ENCODE measurements at places on chromosomes 3 and 15.
A peak's percentile ranks its signal among the peaks of the same experiment; 100 is the strongest.

GRCh38 chr3:37155782-37156181 lies 18.6 kb downstream of the LRRFIP2 start:
- DNase-seq, result no peak

GRCh38 chr3:95265129-95265528 lies 1202.3 kb downstream of the NSUN3 start:
- DNase-seq, result no peak

DNA sequence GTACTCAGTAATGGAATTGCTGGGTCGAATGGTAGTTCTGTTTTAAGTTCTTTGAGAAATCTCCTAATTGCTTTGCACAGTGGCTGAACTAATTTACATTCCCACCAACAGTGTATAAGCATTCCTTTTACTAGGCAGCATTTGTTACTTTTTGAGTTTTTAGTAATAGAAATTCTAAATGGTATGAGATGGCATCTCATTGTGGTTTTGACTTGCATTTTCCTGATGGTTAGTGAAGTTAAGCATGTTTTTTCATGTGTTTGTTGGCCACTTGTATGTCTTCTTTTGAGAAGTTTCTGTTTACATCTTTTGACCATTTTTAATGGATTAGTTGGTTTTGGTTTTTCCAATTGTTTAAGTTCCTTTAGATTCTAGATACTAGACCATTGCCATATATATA lies 28.4 kb downstream of the TP63 start:
- no peak for DNase-seq

GRCh38 chr15:89203705-89204273 lies 17.6 kb downstream of the RLBP1 start:
- DNase-seq, result no peak

- DNase-seq, result no peak
These were observed 27.1 kb downstream of the TBC1D2B start for GRCh38 chr15:78050441-78050809.

- DNase-seq, result no peak
These were observed 125.4 kb upstream of the MME start for GRCh38 chr3:154954757-154955156.

GRCh38 chr3:192570821-192571791 lies 156.2 kb downstream of the FGF12 start:
- peak; percentile 59 for DNase-seq

DNA sequence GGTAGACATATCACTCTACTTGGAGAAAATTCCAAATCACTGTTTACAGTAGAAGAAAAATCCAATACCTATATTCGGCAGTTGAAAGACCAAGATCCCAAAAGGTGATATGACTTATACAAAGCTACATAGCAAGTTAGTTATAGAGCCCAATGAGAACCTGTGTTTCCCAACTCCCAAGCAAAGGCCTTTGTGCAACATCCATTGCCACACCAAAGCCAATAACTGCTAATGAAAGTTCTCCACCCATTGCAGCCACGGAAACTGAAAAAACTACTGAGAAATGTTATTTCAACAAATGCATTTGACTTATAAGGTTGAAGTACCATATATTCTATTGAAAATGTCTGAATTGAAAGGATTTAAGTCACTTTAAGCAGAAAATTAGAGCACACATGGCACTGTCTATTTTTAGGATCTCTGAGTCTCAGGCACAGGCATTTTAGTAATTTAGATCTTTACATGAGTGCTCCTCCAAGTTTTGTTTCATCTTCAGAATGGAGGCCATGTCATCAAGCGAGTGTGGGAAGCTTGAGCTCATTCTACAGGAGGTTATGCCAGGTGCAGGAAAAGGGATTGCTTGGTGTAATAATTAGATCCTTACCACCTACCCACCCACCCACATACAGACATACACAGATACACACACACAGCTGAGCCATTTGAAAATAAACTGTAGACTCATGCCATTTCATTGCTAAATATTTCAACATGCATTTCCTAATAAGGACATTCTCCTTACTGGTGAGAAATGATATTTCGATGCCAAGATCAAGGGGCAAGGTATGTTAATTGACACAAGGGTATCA lies 19.7 kb upstream of the ANO10 start:
- DNase-seq, result no peak

DNA sequence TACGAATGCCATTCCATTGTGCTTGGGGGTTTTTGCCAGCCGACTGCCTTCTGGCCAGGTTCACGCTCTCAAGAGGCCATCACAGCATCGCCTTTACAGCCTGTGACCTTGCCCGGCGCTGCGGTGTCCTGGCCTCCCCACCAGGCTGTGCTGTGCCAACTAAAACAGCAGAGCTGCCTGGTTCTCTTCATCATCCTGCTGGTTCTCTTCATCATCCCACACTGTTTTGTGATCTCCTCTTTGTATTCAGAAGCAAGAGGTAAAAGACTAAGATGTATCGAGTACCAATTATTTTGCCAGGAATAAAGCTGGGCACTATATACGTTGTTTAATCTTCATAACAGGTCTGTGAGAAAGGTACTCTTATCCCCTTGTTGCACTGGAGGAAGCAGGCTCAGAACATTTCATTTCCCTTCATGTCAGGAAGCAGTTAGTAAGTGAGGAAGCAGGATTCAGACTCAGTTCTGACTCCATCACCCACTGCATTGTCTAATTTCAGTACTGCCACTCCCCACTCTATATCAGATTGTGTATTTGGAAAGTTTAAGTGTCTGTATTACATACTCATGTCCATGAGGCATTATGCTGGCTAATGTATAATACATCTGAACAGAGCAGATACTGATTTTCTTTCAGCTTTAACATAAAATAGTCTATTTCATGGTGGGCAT lies 92.7 kb downstream of the LRRC28 start:
- DNase-seq, result no peak

GRCh38 chr3:52973806-52974205 lies 72.1 kb downstream of the SFMBT1 start:
- DNase-seq, result no peak

- no peak for DNase-seq
These were observed 54.3 kb upstream of the AGTR1 start for GRCh38 chr3:148643389-148643840.

DNA sequence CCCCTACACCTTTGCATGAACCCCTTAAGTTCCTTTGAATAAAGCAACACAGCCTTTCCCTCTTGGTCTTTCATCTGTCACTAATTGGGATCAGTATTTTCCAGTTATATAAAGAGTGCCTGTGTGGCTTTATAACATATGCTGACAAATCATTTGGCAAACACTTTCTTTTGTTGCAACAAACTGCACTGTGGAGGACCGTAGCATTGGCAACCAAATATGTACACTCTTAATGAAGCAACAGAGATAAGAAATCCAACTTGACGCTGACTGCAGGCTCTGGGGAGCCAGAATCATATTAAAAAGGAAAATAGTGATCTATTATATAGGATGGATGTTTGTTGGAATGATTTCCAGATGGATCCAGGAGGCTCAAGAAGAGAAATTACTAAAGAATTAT lies 120.1 kb upstream of the PRICKLE2 start:
- no peak for DNase-seq

GRCh38 chr15:66715181-66715624 lies 13.2 kb downstream of the SMAD6 start:
- DNase-seq, result no peak

GRCh38 chr3:146912241-146913015 lies 307.3 kb upstream of the PLSCR5 start:
- no peak for DNase-seq

GRCh38 chr3:52172262-52172757 lies 18.1 kb upstream of the POC1A start:
- DNase-seq, result no peak

DNA sequence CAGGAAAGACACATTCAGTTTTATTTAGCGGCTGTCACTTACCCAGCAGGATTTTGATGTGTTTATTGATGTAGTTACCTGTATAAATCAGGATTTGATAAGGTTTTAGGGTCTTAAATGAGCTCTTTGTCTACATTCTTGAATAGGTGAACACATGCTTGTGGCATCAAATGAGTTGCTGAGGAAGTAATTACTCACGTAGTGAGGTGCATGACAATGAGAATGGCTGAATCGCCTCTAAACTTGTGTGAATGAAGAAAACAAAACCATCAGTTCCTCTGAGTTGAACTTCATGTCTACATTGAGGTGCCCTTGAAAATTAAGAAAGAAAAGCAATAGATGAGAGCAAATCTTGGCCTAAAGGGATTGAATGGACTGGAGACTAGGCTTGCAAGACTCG lies 245.6 kb upstream of the SATB1 start:
- DNase-seq, result no peak

DNA sequence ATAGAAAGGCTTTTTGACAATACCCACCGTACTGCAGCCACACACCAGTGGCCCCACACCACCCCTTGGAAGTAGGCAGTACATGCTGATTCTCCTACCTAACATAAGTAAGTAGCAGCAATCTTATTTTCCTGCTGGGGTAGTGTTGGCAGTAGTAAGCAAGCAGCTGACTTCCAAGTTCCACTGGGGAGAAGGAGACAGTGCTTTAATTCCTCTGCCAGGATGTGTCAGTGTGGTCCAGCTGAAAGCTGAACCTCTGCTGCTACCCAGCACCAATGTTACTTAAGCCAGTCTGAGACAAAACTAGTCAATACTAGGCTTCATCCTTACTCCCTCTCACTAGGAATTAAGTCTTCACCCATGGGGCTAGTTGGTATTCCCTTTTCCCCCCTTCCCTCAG lies 74.7 kb downstream of the DZIP3 start:
- no peak for DNase-seq

- DNase-seq, result no peak
These were observed 337.8 kb upstream of the TBC1D5 start for GRCh38 chr3:18080198-18080689.

DNA sequence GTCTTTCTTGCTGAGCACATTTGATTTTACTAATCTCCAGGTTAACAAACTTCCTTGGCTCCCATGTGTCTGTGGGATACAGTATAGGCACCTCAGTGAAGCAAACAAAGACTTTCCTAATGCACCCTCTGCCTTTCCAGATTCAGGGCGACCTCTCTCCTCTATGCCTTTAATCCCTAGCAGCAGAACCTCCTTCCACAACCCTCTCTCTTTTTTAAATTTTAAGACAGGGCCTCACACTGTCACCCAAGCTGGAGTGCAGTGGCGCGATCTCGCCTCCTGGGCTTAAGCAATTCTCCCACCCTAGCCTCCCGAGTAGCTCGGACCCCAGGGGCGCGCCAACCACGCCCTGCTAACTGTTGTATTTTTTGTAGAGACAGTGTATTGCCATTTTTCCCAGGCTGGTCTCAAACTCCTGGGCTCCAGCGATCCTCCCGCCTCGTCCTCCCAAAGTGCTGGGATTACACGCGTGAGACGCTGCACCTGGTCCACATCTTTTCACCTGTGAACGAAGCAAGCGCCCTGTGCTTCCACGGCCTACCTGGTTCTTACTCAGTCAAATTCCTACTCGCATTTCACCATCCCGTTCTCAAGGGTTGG lies 1.7 kb upstream of the HACD3 start:
- no peak for DNase-seq

DNA sequence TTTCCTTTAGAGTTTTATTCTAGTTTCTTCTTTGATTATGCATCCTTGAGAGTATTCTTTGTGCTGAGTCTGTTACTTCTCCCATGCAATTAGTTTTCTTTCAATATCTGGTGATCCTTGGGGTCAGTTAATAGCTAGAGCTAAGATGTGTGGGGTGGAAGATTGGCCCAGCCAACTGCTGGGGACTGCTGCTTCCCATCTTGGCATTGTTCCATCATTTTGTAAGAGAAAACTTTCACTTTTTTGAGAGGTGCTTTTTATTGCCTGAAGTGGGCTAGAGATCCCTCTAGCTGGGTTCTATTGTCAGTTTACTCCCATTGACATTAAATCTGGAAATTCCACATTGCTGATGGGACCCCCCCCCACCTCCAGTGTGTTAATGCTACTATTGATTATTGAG lies 15.4 kb downstream of the BCL2L10 start:
- no peak for DNase-seq

Measured in NCI-H1092 treated with DMSO at 0.1 percent for 48 hours (cell line).